ENCODE measurements at places on chromosomes 5 and 9.
A peak's percentile ranks its signal among the peaks of the same experiment; 100 is the strongest.

GRCh38 chr9:78725503-78725902 is 428.6 kb downstream of the PSAT1 start:
- DNase-seq: peak; percentile 53

DNA sequence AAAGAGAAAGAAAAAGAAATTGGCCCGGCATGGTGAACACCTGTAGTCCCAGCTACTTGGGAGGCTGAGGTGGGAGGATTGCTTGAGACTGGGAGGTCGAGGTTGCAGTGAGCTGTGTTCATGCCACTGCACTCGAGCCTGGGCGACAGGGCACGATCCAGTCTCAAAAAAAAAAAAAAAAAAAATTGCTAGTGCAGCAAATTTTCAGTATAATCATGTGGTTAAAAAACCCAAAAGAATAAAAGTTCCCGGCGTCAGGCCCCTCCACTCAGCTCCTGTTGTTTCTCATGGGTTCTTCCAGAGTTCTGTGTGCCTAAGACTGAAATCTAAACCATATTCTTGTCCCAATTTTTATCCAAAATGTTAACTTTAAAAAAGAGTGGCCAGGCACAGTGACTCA is 49.1 kb downstream of the WNK2 start:
- DNase-seq: no peak

- DNase-seq: no peak
These were observed 4.3 kb upstream of the DRD1 start for GRCh38 chr5:175448276-175448675.

DNA sequence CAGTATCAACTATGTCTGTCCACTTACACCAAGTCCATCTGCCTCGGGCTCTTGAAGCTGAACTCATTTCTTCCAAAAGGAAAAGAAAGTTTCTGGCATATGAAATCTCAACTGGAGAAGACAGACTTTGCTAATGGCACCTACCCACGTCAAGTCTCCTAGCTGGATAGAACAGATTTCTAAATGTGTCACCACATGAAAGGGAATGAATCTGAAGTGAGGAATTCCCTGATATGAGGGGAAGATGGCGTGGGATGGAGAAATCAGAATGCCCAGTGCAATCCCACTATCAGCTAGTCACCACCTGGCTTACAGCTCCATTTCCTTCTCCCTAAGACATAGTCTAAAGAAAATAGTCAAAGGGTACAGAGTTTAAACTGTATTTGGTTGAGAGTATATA is 144.7 kb downstream of the PAPPA start:
- DNase-seq: no peak
